ENCODE measurements at places on chromosomes 7 and 10.
A peak's percentile ranks its signal among the peaks of the same experiment; 100 is the strongest.

- no peak for DNase-seq
These were observed 4.5 kb downstream of the POP7 start for GRCh38 chr7:100710452-100710851.

DNA sequence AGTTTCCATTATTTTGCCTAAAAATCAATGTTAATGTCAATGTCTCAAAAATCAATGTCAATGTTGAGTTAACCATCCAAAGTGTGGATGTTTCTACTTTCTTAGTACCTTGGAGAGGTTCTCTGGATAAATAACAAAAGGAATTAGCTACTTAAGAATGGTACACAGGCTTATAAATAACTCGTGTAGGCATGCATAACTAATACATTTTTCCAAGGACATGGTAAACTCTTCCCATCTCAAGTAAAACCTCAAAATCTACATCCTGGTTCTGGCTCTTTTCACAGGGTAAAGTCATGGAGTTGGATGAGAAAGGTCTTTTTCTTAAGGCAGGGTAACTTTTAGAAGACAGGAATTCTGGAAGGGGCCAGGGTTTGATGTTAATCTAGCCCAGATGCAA lies 59.9 kb downstream of the CAV1 start:
- DNase-seq: no peak

GRCh38 chr10:33878238-33878786 lies 543.8 kb upstream of the NRP1 start:
- DNase-seq: no peak

GRCh38 chr10:6229746-6230145 lies 27.0 kb downstream of the PFKFB3 start:
- no peak for DNase-seq

DNA sequence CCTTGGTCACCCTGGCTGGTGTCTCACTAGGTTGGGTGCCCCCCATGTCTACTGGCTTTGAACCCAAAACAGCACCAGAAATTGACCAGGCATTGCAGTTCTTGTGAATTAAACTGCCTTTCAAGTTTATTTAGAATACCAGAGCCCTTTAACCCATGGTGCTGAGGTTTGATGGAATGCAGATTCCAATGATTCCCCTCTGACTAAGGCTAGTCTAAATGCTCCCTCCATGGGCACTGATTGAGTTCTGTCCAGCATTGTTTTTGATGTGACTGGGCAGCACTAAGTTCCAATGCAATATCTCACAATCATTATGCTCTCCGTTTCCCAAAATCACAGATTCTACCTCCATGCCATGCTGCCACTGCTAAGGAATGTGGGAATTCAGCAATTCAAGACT lies 1047.4 kb upstream of the LRRN3 start:
- no peak for DNase-seq

GRCh38 chr10:33483124-33483815 lies 148.8 kb upstream of the NRP1 start:
- DNase-seq: no peak

- DNase-seq: no peak
These were observed 1.7 kb downstream of the ARHGAP12 start for GRCh38 chr10:31926765-31927564.

- DNase-seq: no peak
These were observed 242.2 kb downstream of the TSPAN12 start for GRCh38 chr7:120615703-120616102.

- peak; percentile 41 for DNase-seq
These were observed 686 bp downstream of the ABI1 start for GRCh38 chr10:26860102-26860442.

DNA sequence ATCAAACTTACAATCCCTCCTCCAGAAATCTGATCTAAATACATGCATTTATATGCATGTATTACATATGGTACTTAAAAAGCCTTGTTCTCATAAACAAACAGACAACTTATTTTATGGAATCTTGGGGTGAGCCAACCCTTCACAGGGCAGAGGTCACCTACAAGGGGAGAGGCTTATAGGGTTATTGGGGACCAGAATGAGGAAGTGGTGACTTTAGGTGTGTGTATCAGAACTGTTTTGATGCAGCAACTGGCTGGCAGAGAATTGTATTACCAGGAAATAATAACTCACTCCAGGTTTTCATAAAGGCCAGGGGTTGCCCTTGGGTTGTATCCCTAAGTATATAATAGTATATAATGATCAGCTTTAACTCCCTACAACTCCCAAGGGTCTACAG lies 91.1 kb downstream of the SVIL start:
- DNase-seq: no peak

GRCh38 chr7:85708221-85708620 lies 521.4 kb upstream of the SEMA3D start:
- DNase-seq: no peak

- DNase-seq: no peak
These were observed 26.7 kb upstream of the CAMK1D start for GRCh38 chr10:12322583-12323131.

GRCh38 chr7:65006094-65006992 lies at the start of gene ERV3-1:
ERV3-1 (minus strand) TSS chr7:65006687; CDS start chr7:64993026, 13,661 bp downstream.
- DNase-seq: peak; percentile 79

- DNase-seq: no peak
These were observed 485.5 kb downstream of the LRMDA start for GRCh38 chr10:75916906-75917305.

DNA sequence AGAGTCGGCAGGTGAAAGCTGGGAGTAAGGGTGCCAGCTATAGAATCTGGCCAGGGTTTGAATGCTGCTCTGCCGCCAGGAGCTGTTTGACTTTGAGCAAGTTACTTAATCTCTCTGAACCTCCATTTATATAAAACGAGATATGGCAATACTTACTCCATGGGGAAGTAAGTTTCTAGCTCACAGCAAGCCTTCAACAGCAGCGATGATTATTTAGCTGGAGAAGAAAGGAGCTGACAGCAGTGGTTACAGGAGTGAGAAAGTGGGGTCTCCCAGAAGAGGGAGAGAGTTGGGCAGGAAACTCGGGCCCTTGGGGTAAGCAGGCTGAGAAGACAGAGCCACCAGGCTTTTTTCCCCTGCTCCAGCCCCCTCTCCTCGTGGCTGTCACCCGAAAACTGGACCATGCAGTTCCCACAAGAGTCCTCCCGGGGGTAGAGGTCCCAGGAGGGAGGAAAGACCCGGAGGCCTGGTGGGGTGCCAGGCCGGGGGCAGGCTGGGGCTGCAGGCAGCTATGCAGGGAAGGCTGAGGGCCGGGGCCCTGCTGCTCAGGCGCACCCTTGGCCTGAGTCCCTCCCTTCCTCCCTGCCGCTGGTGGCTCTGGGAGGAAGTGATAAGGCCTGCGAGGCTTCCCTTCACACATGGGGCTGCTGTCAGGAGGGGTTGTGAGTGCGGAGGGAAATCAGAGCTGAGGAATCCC lies 3.5 kb downstream of the NOS3 start:
- no peak for DNase-seq

- DNase-seq: no peak
These were observed 19.8 kb upstream of the ST7 start for GRCh38 chr7:116933465-116933864.

GRCh38 chr7:39651265-39651664 lies 27.9 kb downstream of the RALA start:
- DNase-seq: no peak

- no peak for DNase-seq
These were observed 178.1 kb upstream of the SEMA3A start for GRCh38 chr7:84372712-84373111.

GRCh38 chr10:69501657-69502056 lies 50.4 kb downstream of the TSPAN15 start:
- no peak for DNase-seq

GRCh38 chr7:135185471-135186260 lies 15.2 kb upstream of the CYREN start:
- no peak for DNase-seq

GRCh38 chr7:46352004-46352954 lies 431.2 kb upstream of the IGFBP3 start:
- DNase-seq: peak; percentile 77

DNA sequence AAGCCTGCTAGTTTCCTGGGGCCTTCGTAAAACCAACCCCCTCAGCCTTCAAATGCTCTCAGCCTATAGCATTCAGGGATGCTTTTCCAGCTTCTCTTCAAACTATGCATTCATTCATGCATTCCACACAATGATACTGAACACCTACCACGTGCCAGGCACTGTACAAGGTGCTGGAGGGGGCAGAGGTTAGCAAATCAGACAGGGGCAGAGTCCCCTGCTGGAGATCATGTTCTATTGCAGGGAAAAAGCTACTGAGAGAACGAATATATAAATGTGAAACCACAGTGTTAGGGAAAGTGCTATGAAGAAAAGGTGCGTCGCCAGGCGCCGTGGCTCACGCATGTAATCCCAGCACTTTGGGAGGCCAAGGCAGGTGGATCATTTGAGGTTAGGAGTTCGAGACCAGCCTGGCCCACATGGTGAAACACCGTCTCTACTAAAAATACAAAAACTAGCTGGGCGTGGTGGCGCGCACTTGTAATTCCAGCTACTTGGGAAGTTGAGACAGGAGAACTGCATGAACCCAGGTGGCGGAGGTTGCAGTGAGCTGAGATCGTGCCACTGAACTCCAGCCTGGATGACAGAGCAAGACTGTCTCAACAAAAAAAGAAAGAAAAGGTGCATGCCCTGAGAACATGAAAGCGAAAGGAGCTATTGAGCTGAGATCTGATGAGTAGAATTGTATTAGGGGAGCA lies 64.6 kb upstream of the CALN1 start:
- DNase-seq: no peak

- DNase-seq: no peak
These were observed 237.2 kb upstream of the ZNF32 start for GRCh38 chr10:43885842-43886241.

GRCh38 chr7:139339025-139339424 lies 2.1 kb upstream of the FMC1 start:
- DNase-seq: no peak

DNA sequence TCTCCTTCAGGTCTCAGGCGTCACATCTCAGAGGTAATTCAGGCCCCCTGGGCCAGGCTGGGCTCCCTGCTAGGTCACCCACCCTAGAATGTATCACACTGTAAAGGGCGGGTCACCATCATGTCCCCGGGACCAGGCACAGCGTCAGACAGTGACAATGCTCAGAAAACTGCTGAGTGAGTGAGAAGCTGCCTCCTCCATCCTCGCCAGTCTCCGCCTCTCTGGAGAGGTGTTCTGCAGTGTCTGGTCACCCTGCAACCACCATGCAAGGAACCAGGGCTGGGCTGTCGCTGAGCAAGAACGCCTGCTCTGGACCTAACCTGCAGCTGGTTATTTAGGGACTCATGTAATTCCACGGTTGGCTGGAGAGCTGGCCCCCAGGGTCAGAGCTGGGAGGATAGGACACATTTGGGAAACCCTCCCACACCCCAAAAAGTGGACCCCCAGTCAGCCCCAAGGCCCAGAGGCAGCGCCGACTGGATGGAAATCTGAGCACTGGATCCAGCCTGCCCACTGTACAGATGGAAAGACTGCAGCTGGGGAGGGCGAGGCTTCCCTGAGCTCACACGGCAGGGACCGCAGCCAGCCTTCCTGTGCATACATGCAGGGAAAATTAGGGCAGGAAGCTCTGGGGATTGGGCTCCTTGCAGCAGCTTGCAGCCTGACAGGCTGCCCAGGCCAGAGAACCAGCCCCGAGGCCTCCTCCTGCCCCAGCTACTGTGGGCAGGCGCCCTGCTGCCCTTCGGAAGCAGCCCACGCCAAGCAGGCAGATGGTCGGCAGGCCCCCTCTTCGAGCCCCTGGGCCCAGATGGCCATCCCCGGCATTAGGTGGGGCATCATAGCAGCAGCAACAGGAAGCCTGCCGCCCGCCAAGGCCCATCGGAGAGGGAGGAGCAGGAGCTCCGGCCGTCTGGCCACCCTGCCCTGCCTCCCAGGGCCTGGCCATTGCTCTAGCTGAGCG lies 105.4 kb upstream of the ZMIZ1 start:
- no peak for DNase-seq

- peak; percentile 44 for DNase-seq
These were observed 8.2 kb downstream of the TPK1 start for GRCh38 chr7:144827621-144828020.

- DNase-seq: no peak
These were observed 242.8 kb downstream of the KLF6 start for GRCh38 chr10:3542185-3542611.

- DNase-seq: no peak
These were observed 30.4 kb downstream of the XPNPEP1 start for GRCh38 chr10:109892931-109893330.

DNA sequence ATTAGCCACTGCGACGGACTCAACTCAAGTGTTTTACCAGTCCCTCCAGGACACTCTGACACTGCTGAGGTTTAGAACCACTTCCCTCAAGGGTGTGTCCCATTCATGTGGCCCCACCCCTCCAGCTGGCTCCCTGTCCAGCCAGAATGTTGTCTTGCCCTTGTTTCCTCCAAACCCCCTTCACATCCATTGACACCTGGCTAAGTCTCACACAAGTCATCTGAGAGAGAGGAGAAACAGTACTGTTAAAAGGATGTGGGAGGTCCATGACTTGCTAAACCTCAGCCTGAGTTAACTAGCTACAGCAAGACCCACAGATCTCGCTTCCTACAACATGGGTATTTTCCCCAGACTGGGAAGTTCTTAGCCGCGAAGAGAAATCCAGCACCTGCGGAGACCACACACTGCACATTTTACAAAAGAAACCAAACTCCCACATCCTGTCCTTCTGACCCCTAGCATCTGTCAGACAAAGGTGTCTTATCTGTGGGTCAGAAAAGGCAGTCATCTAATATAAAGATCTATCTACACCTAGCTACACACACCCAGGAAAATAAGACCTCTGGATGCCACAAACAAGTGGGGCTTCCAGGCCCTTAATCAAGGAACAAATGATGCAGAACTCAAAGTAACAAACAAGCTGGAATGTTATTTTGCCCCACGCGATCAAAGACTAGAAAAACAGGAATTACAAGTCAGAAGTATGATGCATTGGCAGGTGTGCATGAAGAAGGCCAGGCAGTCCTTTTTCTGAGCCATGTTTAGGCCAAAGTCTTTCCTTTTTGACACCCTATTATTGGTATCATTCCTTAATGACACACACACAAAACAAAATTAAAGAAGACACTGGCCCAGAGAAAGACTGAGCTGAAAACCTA lies 13.9 kb downstream of the OSBPL3 start:
- no peak for DNase-seq

- DNase-seq: no peak
These were observed 50.5 kb downstream of the ANKIB1 start for GRCh38 chr7:92296235-92296634.

- DNase-seq: no peak
These were observed 17.8 kb upstream of the HERPUD2 start for GRCh38 chr7:35712563-35713226.

GRCh38 chr7:85205754-85206153 lies 18.9 kb upstream of the SEMA3D start:
- DNase-seq: no peak
